ENCODE measurements at places on chromosomes 11 and 22.

- DNase-seq = no peak
Measured at GRCh38 chr11:132256528-132257279, 886.3 kb downstream of the NTM start.

DNA sequence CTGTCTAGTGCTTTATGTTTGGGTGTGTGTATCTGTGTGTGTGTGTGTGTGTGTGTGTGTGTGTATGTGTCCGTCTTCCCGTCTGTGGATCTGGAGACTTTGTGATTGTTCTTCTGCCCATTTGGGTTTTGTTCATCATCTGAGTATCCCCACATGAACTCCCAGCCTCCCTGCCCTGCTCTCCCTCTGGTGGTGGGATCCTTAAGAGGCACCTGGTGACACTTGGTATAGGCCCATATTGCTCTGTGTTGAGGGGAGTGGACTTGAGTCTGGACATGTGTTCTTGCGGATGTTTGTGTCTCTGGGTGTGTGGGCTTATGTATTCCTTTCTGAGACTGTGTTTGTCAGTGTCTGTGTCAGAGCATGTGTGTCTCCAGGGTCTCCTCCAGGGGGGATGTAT is 15.3 kb downstream of the RCOR2 start:
- DNase-seq = no peak

GRCh38 chr11:34166806-34167740 is 61.6 kb downstream of the NAT10 start:
- no peak for DNase-seq

DNA sequence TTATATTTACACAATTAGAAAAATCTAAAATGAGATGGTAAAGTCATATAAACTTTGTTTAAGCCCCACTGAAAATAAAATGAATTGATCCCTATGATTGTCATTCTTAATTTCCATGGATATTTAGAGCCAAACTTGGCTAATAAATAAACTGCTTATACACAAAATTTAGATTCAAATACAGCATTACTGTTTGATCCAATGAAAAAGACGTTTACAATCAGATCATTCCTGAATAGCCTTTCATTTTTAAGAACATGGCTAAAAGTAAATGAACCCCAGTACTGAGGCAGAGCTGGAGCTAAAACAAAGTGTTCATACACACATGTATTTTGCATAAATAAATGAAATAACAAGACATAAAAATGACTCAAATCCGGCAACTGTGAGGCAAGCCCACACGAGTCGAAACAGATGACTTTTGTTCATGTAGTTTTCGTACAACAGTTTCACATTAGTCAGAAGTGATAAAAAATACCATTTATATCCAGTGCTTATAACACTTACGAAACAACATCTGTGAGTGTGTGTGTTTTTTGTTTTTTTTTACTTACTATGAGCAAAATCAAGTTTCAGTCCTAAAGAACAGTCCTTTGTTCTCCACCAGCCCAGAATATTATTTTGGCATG is 386.5 kb downstream of the SOX6 start:
- DNase-seq = no peak

GRCh38 chr11:19812710-19813109 is 100.1 kb downstream of the NAV2 start:
- no peak for DNase-seq

GRCh38 chr11:84215672-84216071 is 929.5 kb upstream of the CCDC90B start:
- DNase-seq = no peak

DNA sequence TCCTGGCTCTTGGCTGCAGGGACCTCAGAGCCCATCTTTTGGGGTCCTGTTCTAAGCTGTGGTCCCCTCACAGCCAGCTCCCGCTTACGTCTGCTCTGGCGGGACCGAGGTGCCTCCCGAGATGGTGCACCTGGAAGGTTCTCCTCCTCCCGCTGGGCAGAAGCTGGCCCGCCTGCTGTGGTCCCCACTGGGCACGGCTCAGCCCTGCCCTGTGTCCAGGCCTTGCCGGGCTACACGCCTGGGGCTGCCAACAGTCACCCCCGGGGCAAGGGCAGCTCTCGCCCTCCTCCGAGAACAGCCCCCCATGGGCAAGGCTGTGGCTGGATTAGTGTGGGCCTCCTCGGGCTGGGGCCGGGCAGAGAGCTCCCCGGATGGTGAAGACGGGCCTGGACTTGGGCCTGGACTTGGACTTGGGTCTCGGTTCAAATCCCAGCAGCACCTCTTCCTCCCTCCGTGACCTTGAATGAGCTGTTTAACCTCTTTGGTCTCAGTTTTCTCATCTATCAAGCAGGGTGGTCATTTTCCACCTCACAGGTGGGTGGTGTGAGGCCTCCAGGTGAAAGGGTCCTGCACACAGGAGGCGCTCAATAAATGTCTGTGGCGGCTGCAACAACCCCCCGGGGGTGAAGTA is 998 bp downstream of the BAIAP2L2 start:
- no peak for DNase-seq

GRCh38 chr11:73414977-73415651 is 38.9 kb downstream of the RELT start:
- DNase-seq = no peak

DNA sequence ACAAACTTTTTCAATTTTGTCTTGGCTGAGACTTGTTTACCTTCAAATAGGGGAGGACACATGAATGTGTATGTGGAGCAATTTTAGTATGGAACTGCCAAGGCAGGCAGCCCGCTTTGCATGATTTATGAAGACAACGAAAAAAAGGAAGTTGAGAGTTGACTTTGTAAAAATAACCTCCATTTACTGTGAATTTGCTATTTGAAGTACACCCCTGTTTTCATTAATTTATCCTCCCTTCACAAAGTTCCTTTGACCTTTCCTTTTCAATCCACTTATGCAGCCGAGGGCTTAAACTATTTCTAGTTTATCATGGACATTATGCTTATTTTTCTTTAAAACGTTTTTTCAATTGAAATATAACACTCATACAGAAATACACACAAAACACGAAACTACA is 369.6 kb upstream of the CADM1 start:
- no peak for DNase-seq

DNA sequence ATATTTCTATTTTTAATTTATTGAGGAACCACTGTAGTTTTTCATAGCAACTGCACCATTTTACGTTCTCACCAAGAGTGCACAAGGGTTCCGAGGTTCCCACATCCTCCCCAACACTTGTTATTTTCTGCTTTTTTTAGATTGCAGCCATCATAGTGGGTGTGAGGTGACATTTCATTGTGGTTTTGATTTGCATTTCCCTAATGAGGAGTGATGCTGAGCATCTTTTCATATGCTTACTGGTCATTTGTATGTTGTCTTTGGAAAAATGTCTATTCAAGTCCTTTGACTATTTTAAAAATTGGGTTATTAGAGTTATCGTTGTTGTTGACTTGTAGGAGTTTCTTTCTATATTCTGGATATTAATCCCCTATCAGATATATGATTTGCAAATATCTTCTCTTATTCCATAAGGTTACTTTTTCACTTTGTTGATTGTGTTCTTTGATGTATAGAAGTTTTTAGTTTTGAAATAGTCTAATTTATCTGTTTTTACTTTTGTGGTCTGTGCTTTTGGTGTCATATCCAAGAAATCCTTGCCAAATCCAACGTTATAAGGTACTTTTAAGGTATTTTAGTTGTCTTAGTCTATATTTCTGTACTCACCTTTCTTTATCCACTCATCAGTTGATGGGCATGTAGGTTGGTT is 9.0 kb downstream of the NEAT1 start:
- no peak for DNase-seq

GRCh38 chr11:71491940-71492339 is 35.1 kb upstream of the KRTAP5-7 start:
- no peak for DNase-seq

- DNase-seq = no peak
Measured at GRCh38 chr11:127247261-127247851, 246.8 kb upstream of the KIRREL3 start.

- no peak for DNase-seq
Measured at GRCh38 chr11:126426820-126427749, 71.6 kb downstream of the ST3GAL4 start.

DNA sequence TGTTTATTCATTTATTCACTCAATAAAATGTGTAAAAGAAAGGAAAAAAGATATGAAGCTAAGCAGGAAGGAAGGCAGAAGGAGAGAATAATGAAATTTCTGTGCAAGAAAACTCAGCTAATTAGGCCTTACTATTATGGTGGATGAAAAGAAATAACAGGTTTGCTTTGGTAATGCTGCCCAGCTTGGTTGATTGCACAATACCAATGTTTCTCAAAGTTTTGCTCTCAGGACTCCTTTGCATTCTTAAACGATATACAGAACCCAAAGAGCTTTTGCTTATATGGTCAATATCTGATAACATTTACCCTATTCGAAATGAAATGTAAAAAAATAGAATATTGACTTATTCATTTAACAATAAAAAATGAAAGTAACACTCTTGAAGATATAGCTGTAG is 7.3 kb upstream of the CTSC start:
- no peak for DNase-seq

GRCh38 chr11:130580891-130581492 is 132.5 kb downstream of the ADAMTS15 start:
- no peak for DNase-seq

GRCh38 chr11:47564933-47565339 is 463 bp upstream of the PTPMT1 start:
- no peak for DNase-seq
